Testis (tissue), 5 donors: ENCODE measurements at places on chromosomes 11 and 22. TPM values are rescaled to one million over a fixed set of nuclear protein-coding genes. Genes with fewer than 3 reads are reported as not detected.
A peak's percentile ranks its signal among the peaks of the same experiment; 100 is the strongest.

DNA sequence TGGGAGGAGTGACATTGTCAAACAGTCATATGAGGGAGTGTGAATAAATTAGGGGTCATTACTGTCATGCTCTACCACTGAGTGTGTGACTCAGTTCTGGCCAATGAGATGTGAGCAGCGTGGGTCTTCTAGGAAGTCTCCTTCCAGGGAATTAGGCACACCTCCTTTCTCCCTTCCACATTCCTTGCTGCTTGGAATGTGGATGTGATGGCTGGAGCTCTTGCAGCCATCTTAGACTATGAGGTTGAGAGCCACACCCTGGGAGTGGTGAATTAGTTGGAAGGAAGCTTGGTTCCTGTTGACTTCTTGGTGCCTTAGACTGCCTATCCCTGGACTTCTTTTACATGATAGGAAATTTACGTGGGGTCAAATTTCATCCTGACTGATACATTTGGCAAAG lies 36.5 kb upstream of the SMIM38 start:
- no peak for DNase-seq

DNA sequence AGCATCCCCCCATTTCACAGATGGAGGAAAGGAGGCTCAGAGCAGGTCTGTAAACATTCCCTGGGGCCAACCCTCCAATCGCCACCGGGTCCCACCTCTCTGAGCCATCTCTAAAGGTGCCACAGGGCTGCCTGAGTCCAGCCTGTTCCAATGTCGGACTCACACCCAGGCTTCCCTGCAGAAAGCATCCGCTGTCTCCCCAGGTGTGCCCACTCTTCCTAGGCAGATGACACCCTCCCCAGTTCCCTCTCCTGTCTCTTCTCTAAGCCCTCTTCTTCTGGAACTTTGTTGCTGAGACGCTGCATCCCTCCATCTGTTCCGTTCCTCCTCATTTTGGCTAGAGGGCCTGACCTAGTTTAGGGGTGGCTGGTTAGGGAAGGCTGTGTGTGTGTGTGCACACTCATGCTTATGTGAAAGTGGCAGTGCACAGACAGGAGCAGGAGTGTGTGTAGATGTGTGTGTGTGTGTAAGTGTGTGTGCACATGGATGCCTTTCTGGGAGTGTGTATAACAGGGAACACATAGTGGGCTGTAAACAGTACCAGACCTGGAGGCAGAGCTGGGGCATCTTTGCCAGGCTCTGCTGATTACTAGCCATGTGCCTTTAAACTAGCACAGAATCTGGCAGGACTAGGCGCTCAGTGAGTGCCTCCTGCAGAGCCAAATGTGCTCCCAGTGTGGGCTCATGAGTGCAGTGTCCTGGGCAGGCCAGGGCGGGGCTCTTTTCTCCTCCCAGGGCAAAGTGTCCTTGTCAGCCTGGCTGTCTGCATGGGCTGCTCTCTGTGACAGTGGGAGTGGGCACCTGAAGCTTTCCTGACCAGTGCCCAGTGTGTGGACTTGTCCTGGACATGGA lies 77.3 kb upstream of the NECTIN1 start:
- DNase-seq = no peak

- no peak for DNase-seq
Observed at GRCh38 chr11:33055375-33055774, 16.0 kb downstream of the TCP11L1 start.

PTPN5 gene
- polyA plus RNA-seq = 4.4 TPM

GRCh38 chr11:20627026-20627425 lies 27.6 kb downstream of the SLC6A5 start:
- no peak for DNase-seq

- no peak for DNase-seq
Observed at GRCh38 chr11:106132582-106133354, 55.3 kb downstream of the AASDHPPT start.

ZNF143 gene
- polyA plus RNA-seq = 43.6 TPM

GRCh38 chr11:77559686-77560401 lies 29.9 kb upstream of the AQP11 start:
- DNase-seq = no peak

AGBL2 gene
- 65.2 TPM for polyA plus RNA-seq

- DNase-seq = no peak
Observed at GRCh38 chr11:80815752-80816453, 1375.1 kb upstream of the TENM4 start.

- DNase-seq = no peak
Observed at GRCh38 chr11:13292970-13293369, 15.4 kb downstream of the BMAL1 start.

TMEM179B gene
- polyA plus RNA-seq = 87.0 TPM

ISX gene
- not detected for polyA plus RNA-seq

- no peak for DNase-seq
Observed at GRCh38 chr11:2702771-2703362, 3.1 kb upstream of the KCNQ1OT1 start.

DNA sequence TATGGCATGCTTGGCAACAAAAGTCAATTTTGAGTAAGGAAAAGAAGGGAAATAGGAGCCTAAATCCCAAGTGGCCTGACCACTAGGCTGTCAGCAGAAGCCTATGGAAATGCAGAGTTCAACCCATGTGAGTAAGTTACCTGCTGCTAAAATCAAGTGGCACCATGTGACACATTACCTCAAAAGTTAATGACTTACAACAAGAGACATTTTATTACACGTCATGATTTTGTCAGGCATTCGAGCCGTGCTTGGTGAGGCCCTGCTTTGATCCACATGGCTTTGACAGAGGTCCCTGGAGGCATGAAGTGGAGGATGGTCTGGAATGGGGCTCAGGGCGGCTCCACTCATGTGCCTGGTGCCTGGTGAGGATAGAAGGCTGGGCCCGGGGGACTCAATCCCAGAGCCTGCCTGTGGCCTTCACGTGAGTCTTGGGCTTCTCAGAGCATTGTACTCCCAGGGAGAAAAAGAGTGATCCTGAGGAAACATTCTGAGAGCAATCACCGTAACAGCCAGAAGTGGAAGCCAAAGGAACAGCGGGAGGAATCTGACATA lies 339.1 kb upstream of the B3GAT1 start:
- DNase-seq = no peak

RFPL1 gene
- 1.4 TPM for polyA plus RNA-seq

GRCh38 chr11:56909080-56909479 lies 79.6 kb upstream of the OR5AK2 start:
- DNase-seq = no peak

- no peak for DNase-seq
Observed at GRCh38 chr22:45632791-45633515, 38.7 kb upstream of the ATXN10 start.

HTR3A gene
- polyA plus RNA-seq = 0.29 TPM

DNA sequence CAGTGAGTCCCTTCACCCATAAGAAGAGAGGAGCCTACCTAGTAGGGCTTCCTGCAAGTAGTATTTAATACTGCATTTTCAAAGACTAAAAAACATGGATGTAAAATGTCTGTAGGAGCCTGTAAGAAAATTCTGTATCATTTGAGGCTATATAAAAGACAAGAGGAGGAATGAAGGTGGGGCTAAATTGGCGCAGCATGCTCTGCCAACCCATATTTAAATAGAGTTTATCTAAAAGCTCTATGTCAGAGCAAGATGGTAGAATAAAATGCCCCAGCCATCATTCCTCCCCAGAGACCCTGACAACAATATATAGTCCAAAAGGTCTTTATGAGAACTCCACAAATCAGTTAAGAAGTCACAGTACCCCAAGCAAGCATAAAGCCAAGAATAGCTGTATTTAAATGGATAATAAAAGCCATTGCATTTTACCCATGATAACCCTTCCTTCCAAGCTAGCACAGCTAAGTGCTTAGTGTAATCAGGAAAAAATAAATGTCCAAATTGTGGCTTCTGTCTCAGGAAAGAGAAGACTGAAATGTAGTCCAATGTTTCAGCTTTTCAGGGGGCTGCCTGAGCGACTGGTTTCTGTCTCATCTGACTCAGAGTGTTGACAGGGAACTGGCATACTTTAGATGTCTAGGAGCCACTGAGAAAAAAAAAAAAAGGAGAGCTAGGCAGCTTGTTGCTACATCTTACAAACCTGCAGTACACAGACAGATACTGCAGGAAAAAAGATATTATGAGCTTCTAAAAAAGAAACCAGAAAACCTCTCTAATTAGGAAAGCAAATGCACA lies 258.6 kb downstream of the METTL15 start:
- no peak for DNase-seq

DNA sequence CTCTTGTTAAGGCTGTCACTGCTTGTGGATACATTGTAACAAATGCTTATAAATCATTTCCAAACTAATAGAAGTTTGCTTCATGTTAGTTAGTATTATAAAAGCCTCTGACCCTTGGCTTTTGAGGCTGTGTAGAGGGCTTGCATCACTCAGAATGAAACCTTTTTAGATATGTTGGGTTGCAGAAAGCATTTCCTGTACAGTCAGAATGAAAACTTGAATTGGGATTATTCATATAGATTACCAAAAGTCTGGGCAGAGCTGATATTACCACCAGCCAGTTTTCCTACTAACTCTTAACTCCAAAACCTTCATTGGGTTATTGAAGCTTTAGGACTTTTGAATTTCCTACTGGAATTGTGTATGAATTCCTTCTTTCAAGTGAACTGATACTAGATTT lies 12.0 kb downstream of the KMT2A start:
- DNase-seq = no peak

GRCh38 chr11:8604078-8604723 lies 10.2 kb upstream of the STK33 start:
- peak; percentile 75 for DNase-seq
